ENCODE measurements at places on chromosomes 5 and 9.
A peak's percentile ranks its signal among the peaks of the same experiment; 100 is the strongest.

GRCh38 chr9:28135549-28135948 is 562.3 kb upstream of the C9orf72 start:
- DNase-seq: peak; percentile 59

GRCh38 chr5:98713027-98713426 is 60.4 kb upstream of the RGMB start:
- no peak for DNase-seq

GRCh38 chr5:125333416-125333815 is 587.0 kb upstream of the ZNF608 start:
- DNase-seq: no peak

GRCh38 chr5:61732796-61733195 is 400.7 kb downstream of the ZSWIM6 start:
- DNase-seq: no peak

GRCh38 chr5:983568-983967 is 25.0 kb upstream of the NKD2 start:
- DNase-seq: no peak

- no peak for DNase-seq
Measured at GRCh38 chr9:4922101-4922500, 63.0 kb upstream of the JAK2 start.

All from NCI-H1105 treated with DMSO at 0.1 percent for 48 hours (cell line).